ENCODE measurements at places on chromosomes 6 and 20.

- no peak for DNase-seq
These were observed 22.4 kb upstream of the TM9SF4 start for GRCh38 chr20:32087070-32087469.

- no peak for DNase-seq
These were observed 280.8 kb upstream of the QKI start for GRCh38 chr6:163133691-163134090.

GRCh38 chr20:58938541-58938940 is 42.5 kb upstream of the NELFCD start:
- DNase-seq, result no peak

DNA sequence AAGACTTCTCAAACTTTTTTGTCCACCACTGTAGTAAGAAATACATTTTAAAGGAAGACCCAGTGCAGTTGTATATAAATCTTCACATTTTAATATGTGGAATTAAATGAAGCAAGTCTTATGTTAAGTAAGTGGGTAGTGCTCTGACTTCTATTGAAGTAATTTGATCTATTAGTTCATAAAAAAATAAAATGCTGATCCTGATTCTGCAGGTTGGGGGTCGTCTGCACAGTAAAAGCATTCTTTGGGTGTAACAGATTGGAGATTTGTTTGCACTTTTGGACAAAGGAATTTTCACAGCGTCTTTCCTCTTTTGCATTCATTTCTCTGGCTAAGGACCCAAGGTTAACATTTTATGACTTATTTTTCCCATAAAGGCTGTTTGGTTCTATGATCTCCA is 106.8 kb downstream of the RNF144B start:
- no peak for DNase-seq

GRCh38 chr6:139856562-139856961 is 482.1 kb upstream of the CITED2 start:
- no peak for DNase-seq

DNA sequence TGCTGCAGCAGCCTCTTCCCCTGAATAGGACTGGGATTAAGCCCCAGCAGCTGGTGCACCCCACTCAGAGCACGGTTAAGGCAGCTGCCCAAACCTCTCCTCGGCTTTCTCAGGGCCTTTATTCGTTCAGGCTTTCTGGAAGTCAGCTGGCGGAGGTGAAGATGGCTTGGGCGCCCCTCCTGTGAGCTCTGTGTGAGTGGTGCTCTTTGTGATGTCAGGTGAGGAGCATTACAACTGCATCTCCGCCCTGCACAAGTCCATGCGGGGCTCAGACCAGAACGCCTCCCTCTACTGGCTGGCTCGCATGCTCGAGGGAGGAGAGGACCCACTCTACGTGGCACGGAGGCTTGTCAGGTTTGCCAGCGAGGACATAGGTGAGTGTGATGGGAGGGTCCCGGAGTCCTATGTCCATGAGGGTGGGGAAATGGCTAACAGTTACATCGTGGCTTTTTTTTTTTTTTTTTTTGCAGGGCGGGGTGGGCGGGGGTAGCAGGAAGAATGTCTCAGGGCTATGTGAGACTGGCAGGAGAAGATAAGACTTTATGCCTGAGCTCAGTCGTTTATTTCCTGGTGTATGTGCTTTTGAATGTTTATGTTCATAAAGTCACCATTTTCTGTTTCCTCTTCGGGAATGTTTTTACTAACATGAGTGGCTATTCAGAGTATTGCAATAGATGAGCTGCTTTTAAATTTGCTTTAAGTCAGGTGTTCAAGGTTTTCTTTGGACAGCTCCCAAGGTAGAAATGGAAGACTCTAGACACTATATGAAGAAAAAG is 18.2 kb downstream of the WRNIP1 start:
- DNase-seq, result no peak

- no peak for DNase-seq
These were observed 4.1 kb downstream of the CBLN4 start for GRCh38 chr20:56001106-56001785.

DNA sequence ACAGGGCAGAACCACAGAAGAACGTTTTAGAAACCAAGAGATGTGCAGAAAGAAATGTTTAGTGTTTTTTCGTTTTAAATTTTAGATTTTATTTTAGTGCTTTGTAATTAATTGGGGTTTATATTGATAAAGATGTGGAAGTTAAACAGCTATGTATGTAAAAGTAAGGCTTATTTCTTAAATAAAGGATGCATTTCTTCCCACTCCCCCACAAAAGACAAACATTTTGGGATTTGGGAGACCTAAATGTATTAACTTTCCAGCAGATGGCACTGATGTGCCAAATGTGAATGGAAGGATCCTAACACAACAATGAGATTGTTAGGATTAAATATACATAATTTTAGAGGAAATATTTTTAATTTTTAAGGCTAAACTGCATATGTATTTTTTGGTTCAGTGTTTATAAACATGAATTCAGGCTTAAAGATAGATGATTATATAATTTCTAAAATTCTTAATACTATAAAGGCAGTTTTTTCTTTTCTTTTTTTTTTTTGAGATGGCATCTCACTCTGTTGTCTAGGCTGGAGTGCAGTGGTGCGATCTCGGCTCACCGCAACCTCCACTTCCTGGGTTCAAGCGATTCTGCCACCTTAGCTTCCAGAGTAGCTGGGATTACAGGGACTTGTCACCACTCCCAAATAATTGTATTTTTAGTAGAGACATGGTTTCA is 12.0 kb downstream of the PFDN4 start:
- DNase-seq, result no peak

- no peak for DNase-seq
These were observed 499.4 kb upstream of the NOX3 start for GRCh38 chr6:155955038-155955437.

DNA sequence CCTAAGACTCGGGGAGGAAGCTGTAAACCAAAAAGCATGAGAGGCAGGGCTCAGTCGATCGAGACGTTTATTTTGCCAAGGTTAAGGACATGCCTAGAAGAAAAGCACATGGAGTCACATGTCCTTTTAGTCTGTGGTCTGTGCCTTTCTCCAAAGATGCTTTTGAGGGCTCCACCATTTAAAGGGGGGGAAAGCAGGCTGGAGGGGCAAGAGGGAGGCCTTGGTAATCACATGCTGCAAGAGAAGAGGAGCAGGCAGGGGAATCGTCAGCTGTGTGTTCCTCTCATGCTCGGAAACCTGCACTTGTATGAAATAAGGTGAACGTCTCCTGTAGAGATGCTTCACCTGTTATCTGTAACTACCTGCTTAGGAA is 9.1 kb upstream of the YTHDF1 start:
- no peak for DNase-seq

- DNase-seq, result no peak
These were observed 86.8 kb upstream of the SNAP25 start for GRCh38 chr20:10131732-10132345.

DNA sequence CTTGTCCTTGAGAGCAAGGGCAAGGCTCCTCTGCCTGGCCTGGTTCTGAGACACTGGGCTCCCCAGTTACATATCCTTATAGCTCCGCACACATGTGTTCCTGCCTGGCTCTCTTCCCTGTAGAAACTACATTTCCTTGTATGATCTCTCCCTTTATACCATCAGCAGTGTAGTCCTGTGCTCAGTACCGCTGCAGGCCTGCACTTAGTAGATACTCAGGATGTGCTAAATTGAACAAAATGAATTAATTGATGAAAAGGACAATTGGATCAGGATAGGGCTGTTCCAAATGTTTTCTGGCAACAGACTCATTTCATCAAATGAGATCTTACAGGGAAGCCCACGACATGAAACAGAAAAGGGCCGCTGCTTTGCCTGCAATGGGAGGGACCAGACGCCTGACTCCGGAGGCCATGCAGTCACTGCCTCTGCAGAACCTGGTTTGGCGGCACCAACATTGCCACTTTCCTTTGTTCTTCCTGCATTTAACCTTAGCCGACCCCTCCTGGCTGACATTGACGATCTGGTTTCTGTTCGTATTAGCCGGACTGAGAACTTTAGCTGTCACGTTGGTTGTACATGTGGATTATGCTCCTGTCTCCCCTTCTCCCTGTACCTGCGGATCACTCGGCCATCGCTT is 53.3 kb downstream of the CHMP4B start:
- no peak for DNase-seq

DNA sequence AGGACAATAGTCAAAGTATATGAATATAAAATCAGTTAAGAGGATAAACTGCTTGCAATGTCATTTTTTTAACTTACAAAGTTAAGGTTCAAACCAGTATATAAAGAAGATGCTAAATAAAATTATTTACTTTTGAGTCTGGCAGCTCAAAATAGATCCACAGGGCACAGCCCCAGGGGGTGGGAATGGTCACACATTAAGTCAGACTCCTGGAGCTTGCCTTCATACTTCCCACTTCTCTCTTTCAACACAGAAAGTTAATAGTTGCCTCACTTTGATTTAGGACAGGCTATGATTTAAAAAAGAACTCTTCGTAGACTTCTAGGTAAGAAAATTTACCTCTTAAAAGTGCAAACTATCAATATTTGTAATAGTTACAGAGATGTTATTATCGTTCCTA is 158.3 kb upstream of the RUNX2 start:
- no peak for DNase-seq

DNA sequence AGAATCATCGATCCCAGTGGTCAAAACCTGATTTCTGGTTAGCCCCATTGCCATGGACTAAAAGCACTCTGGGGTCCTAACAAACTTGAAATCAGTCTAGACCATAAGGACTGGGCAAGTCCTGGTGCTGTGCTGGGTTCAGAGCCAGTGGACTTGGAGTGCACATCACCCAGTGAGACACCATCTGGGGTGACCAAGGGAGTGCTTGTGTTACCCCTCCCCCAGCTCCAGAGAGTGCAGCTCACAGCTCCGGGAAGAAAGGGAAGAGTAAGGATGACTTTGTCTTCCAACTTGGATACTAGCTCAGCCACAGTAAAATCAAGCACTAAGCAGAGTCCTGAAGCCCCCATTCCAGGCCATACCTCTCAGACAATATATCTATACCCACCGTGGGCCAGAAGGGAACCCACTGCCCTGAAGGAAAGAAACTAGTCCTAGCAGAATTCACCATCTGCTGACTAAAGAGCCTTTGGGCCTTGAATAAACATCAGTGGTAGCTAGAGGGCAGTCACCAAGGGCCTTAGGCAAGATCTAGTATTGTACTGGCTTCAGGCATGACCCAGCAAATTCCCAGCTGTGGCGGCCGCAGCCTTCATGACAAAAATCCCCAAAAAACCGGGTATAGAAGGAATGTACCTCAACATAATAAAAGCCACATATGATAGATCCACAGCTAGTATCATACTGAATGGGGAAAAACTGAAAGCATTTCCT is 153.5 kb upstream of the OGFRL1 start:
- DNase-seq, result no peak

DNA sequence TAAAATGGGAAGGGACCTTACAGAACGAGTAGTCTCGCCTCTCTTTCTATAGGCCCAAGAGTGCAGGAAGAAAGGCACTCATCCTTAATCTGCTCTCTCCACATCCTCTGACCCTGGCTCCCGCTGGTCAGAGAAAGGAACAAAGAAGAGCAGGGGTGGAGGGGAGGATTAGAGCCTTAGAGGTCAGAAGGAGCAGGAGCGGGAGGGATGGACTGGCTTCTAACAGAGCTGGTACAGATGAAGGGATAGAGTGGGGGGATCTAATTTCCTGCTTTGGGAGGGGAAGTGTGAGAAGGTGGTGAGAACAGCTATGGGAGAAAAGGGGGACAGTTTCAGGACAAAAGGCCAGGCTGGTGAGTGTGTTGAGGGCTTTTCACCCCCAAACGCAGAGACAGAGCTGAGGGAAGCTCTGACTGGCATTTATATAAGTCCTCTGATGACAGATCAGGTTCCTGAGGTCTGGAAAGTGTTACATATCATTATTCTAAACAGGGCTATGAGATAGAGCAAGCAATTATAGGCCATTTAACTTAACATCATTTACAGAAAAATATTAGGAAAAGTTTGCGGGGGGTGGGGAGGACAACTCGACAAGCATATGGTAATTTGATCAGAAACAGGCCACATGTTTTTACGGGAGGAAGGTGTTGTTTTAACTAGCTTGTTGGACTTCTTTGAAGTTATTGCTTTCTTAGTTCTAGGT is 111.1 kb downstream of the FOXC1 start:
- no peak for DNase-seq

- DNase-seq, result no peak
These were observed 16.1 kb downstream of the SLC17A9 start for GRCh38 chr20:62968378-62969178.

DNA sequence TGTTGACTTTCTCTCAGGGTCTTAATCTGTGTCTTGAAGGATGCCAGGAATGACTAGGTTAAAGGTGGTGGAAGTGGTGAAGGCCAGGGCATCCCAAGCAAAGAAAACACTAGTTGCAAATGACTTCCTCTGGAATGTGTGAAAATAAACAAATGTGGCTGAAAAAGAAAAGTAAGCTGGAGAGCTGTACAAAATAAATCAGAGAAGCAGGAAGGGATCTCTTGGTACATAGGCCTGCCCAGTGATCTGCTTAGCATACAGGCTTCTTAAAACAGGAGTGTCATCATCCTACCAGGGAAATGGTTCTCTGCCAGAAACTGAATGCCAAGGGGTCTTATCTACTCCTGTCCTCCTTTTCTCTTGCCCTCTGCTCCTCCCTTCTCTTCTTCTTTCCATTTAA is 1616.0 kb downstream of the KHDRBS2 start:
- DNase-seq, result no peak

DNA sequence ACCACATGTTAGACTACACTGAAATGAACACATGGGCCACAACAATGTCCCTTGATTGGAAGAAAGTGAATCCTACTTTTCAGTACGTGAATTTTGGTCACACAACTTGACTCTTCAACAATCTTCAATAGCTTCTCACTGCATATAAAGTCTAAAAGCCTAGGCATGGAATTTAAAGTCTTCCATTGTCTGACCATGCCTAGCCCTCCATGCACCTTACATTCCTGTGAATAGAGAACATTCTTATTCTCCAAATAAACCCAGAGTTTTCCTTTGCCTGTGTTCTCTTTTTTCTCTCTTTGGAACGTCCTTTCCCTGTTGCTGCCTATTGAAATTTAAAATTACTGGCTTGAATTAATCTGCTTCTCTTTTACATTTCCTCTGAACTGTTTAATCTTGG is 207.5 kb downstream of the ASCC3 start:
- DNase-seq, result no peak

- no peak for DNase-seq
These were observed 77.5 kb upstream of the SIRPA start for GRCh38 chr20:1817577-1818211.

GRCh38 chr6:14274546-14275492 is 157.2 kb downstream of the CD83 start:
- DNase-seq, result no peak

GRCh38 chr6:32581315-32582095 is 8.1 kb downstream of the HLA-DRB1 start:
- DNase-seq, result no peak

DNA sequence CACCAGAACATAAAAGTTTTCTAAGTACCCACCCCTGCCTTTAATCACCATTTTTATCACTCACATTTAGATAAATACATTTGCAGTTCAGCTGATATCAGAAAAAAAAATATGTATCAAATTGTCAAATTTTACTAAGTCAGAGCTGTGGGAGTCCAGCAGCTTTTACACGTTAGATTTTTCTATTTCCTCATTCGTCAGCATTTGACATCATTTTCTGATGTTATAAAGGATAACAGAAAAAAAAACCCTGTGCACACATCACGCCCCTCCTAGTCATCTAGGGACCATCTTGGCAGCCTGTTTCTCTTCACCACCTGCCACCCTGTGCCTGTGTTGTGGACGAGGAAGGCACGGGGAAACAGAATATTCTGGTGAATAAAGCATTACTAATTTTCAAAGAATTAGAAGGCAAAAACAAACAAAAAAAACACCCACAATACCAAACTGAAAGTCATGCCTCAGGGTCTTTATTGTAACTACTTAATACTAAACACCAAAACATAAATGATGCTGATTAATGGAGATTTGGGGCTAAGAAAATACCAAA is 12.4 kb downstream of the B4GALT5 start:
- DNase-seq, result no peak
